ENCODE measurements at places on chromosomes 16 and 17.

- ATAC-seq, result peak; percentile 60
Measured at GRCh38 chr16:2719328-2720063, 528 bp downstream of the PRSS27 start.

DNA sequence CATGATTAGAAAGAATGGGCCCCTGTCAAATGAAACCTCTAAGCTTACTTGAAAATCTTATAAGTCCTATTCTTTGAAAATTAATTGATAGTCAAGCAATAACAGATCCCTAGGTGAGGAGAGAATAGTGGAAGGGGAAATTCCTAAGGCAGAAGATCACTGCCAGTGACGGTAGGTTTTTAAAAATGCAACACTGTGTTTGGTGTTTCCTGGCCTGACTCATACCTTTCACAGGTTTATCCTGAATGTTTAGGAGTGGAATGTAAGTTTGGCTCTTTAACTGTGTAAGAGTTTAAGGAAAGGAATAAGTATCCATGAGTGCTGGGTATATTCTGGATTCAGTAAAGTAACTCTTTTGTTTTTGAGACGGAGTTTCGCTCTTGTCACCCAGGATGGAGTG is 23.8 kb downstream of the HAPSTR1 start:
- ATAC-seq, result peak; percentile 90

DNA sequence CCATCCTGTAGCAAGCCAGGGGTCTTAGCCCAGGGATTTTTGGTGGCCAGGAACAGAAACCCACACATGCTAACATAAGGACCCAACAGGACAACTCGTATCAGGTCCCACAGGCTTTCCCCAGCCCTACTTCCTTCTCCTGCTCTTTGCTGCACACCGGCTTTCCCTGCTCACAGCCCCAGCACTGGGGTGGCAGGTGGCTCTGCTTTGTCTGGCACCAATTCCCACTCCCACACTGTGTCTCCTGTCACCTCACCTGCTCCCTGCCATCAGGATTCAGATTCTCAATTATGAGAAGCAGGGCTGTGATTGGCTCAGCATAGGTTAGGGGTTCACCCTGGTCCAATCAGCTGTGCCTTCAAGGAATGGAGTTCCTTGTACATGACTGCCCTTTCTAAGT is 94.1 kb downstream of the TMEM132E start:
- no peak for ATAC-seq

DNA sequence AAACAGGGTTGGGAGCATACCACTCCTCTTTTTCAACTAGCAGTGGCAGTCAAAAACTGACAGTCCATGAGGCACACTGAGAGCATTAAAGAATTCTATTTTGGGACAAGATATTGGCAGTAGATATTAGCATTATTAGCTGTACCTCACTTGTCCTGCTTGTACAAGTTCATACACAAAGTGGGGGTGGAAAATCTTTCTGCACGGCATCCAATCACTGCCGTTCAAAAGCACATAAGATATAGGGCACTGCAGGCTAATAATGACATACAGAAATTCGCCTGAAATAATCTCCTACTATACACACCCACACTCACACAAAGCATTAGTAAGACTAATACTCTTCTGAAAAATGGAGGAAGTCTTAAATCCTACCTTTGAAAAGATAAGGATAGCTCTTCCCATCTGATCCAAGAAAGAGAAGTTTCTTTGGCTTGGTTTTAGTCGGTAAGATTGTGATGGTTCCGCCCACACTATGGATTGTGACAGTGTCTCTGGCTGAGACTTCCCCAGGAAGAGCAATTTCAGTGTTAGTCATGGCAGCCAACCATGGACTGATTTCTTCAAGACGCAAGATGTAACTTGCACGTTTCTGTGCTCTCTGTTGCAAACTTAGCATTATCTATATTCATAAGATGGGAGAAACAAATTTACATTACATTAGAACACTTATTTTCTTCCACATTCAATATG is 40.6 kb upstream of the ARL6IP1 start:
- peak; percentile 80 for ATAC-seq

DNA sequence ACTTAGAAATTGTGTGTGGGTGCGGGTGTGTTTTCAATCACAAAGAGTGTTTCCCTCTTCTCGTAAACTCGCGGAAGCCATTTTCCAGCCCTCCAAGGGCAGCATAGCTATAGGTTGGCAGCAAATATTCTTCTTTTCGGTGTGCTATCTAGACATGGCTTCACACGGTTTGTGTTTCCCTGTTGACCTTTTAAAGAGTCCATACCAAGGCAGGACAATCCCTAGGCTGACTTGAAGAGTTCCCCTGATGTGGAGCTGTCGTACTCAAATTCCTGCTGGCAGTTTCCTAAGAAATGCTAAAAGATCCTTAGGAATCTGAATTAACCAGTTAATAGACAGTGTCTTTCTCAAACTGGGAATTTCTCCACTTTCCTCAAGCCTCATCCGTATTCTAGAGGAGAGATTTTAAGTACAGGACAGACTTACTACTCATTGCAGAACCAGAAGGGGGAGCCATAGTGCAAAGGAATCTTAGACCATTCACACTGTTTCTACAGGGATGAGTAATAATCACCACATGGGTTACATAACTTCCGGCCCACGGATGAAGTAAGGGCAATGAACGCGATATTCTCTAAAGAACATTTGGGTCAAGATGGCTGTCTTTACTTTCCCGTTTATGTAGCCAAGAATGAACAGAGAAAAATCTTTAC is 288.6 kb upstream of the ELAC2 start:
- ATAC-seq, result peak; percentile 53

DNA sequence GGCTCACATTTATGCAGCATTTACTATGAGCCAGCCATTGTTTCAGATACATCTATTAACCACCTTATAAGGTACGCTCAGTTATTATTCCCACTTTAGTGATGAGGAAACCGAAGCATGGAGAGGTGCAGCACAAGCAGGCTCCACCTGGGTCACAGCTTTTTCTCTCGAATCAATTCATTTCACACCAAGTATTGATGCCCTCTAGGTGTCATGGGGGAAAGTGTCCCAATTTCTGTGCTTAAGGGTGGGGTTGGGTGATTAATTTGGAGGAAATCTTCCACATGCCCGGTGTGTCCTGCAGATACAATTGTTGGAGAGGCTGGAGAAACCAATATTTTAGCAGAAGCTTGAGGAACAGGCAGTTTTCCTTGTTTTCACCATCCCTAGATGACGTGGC is 62.7 kb upstream of the DNAJA2 start:
- no peak for ATAC-seq

GRCh38 chr16:75097941-75098901 is 18.4 kb downstream of the LDHD start:
- peak; percentile 78 for ATAC-seq

DNA sequence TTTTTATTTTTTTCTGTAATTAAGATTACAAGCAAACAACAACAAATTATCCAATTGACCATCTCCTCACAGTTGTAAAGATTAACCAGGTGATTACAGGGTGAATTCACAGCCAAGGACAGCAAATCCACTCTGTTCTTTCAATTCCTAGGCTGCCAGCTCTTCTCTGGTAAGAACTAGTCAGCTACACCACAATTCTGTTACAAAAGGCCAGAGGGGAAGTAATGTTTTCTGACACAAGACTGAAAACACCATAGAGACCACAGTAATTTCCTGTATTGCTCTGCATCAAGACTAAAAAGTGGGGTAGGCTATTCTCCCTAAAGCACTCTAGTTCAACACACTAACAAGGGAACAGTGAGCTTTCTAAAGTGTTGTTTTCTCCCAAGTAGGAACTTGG is 10.6 kb downstream of the CA10 start:
- ATAC-seq, result no peak

DNA sequence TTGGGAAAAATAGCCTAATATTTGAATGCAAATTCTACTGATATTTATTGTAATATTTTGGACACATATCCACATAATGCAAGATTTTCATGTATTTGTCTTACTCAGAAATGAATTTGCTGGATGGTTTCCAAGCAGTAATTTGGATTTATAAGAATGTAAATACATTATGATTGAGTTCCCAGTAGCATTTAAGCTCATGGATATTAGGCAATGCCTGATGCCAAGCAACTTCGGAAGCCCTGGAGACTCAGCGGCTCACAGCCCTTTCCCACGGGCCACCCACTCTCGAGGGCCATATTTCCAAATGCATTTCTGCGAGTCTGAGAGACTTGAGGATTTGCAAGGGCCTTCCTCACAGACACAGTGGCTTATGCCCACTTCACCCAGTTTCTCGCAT is 62.1 kb upstream of the MYOCD start:
- ATAC-seq, result no peak

- peak; percentile 35 for ATAC-seq
Measured at GRCh38 chr17:75525806-75526554, 483 bp downstream of the LLGL2 start.

DNA sequence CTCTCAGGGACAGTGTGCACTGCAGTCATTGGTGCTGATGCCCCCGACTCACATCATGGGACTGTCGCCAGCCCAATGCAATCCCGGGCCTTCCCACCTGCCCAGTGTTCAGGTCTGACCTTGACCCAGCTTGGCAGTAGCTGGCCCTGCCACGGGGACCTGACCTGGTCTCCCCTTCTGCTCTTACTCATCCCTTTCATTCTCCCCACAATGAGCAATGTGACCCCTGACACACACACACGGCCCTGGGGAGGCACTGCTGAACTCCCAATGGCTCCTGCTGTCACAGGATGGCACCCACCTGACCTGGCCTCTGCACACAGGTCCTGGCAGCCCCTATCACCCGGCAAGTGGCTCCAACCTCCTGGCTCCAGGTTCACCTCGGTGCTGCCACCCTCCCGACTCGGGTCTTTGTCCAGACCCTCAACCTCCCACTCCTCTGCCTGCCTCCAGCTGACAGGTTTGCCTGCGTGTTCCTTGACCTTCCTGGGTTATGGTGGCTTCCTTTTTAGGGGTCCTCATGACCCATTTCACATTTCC is 6.6 kb downstream of the CD300C start:
- no peak for ATAC-seq

GRCh38 chr17:57145347-57145746 is 60.3 kb downstream of the AKAP1 start:
- ATAC-seq, result peak; percentile 60

- no peak for ATAC-seq
Measured at GRCh38 chr16:57699899-57700298, 5.3 kb downstream of the DRC7 start.

DNA sequence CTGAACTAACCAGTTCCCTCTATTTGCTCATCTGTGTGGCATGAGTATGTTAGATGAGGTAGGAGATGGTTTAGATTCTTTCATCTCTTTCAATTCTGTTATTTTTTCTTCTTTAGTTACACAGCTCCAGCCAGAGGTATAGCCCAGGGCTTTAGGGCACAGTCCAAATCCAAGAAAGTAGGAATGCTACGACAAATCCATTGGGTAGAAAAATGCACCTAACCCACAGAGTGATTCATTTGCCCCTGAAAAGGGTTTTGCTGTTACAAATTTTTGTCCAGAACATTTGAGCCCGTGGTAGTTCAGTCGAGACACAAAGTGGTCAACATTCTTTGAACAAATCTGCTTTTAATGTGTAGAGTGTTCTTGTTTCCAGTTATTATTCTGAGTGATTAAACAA is 250.7 kb downstream of the HS3ST3A1 start:
- ATAC-seq, result no peak

DNA sequence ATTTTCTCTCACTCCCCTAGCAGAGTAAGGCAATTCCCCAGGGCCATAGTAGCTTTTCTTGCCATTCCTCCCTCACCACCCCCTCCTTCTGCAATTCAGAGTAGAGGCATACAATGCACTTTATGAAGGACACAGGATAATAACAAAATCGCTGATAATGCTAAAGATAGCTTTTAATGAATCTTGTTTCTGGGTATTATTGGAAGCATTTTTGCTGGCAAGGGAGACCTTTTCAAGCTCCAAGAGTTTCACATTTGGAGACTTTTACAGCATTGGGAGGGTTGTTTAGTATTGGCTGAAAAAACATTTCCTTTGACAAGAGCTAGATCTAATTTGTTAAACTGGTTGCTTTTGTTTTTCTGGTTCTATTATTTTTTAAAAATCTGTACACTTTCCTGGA is 573.0 kb upstream of the C16orf82 start:
- no peak for ATAC-seq

DNA sequence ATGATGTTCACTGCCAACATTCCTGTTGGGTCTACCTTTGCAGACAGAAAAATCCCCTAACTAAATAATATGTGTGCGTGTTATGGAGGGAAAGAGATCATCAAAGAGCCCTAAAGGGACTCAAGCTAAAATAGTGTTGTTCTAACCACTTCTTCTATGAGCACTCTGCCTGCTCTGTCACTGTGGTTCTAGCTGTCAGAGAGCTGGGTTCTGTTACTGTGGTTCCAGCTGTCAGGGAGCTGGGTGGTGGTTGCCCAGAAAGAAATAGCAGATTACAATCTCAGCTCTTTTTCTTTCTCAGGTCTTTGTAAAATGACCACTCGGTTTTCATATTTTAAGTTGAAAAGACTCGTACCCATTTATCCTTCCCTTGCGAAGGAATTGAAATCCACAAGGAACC is 176.3 kb downstream of the HS3ST3A1 start:
- no peak for ATAC-seq

- ATAC-seq, result no peak
Measured at GRCh38 chr16:69130461-69130860, 1.9 kb downstream of the CHTF8 start.

DNA sequence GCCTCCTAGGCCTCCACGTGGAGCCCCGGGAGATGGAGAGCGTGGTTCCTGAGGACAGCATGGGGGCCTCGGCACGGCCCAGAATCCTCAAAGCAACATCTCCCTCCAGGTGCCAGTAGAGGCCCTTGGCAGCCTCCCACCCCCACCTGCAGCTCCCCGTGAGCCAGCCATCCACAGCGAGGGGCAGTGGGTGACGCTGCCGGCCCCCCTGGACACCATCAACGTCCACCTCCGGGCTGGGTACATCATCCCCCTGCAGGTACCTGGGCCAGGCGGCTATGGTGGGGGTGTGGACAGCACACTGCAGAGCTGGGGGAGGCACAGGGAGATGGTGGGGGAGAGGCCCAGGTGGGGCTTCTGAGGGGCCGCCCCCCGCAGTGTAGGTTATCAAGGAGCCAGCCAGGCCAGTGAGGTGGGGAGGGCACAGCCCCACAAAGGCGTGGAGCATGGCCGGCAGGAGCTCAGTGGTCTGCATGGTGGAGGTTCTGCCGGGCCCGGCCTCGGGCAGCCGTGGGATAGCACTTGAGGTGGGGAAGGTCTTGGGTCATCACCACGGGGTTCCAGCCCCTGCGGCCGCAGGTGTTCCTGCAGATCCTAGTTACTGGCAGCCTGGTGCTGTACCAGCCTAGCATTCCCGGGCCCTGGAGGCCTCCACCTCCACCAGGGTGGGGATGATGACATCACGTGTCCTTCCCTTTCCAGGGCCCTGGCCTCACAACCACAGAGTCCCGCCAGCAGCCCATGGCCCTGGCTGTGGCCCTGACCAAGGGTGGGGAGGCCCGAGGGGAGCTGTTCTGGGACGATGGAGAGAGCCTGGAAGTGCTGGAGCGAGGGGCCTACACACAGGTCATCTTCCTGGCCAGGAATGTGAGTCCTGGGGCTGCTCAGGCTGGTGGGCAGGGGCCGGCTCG is 16.4 kb downstream of the GAA start:
- ATAC-seq, result peak; percentile 27

DNA sequence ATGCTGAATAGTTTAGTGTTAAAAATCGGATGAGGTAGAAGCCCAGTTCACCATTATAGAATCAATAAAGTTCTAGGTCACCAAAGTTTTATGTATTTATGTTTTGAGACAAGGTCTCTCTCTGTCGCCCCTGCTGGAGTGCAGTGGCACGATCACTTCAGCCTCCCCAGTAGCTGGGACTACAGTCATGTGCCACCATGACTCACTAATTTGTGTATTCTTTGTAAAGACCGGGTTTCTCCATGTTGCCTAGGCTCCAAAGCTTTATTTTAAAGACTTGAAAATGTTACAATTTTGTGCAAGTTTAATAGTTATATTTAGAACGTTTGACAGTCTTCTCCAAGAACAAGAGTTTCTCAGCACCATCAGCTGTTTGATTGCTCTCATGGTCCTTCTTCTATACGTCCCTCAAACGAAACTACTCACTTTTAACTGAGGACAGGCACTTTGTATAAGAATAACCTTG is 32.1 kb downstream of the NDE1 start:
- peak; percentile 84 for ATAC-seq
